ENCODE measurements at places on chromosomes 7 and 10. TPM values are rescaled to one million over a fixed set of nuclear protein-coding genes. Genes with fewer than 3 reads are reported as not detected.

- H3K27ac ChIP-seq, result no peak overlapping the region
- no peak for DNase-seq
- no peaks in the 10 kb centered on the region for H3K27me3 ChIP-seq
- H3K4me1 ChIP-seq, result no peaks in the 10 kb centered on the region
- peaks cover 38% of the 10 kb centered on the region for H3K36me3 ChIP-seq
- no peak overlapping the region for H3K4me3 ChIP-seq
Observed at GRCh38 chr7:157250605-157251228, 86.1 kb upstream of the DNAJB6 start.

CTAGE8 gene
- not detected for total RNA-seq

GLI3 gene
- total RNA-seq, result 2.2 TPM

- H3K36me3 ChIP-seq, result peaks cover 11% of the 10 kb centered on the region
- H3K27ac ChIP-seq, result no peak overlapping the region
- no peak overlapping the region for H3K4me3 ChIP-seq
- no peaks in the 10 kb centered on the region for H3K4me1 ChIP-seq
- no peaks in the 10 kb centered on the region for H3K27me3 ChIP-seq
Observed at GRCh38 chr10:11255796-11256444, 238.2 kb downstream of the CELF2 start.

LBX1 gene
- total RNA-seq, result not detected

- no peak for DNase-seq
- H3K4me1 ChIP-seq, result no peaks in the 10 kb centered on the region
- no peaks in the 10 kb centered on the region for H3K36me3 ChIP-seq
- no peak overlapping the region for H3K27ac ChIP-seq
- H3K4me3 ChIP-seq, result no peak overlapping the region
Observed at GRCh38 chr10:128950159-128950915, 516.7 kb upstream of the MGMT start.

GRCh38 chr10:15606377-15606776, 113.3 kb downstream of the ITGA8 start:
- no peak for DNase-seq
- H3K4me3 ChIP-seq, result no peak overlapping the region
- H3K27me3 ChIP-seq, result no peaks in the 10 kb centered on the region
- H3K4me1 ChIP-seq, result peaks cover 8% of the 10 kb centered on the region
- peaks cover 90% of the 10 kb centered on the region for H3K36me3 ChIP-seq

SLC26A3 gene
- total RNA-seq, result 0.11 TPM

- H3K27me3 ChIP-seq, result no peaks in the 10 kb centered on the region
- peaks cover 35% of the 10 kb centered on the region for H3K4me1 ChIP-seq
- H3K27ac ChIP-seq, result peak overlapping the region; percentile 70
- peak; percentile 48 for DNase-seq
Observed at GRCh38 chr10:132571650-132572544, 34.3 kb downstream of the INPP5A start.

ARMC3 gene
- total RNA-seq, result not detected

ITPRIP gene
- 51.0 TPM for total RNA-seq

DNA sequence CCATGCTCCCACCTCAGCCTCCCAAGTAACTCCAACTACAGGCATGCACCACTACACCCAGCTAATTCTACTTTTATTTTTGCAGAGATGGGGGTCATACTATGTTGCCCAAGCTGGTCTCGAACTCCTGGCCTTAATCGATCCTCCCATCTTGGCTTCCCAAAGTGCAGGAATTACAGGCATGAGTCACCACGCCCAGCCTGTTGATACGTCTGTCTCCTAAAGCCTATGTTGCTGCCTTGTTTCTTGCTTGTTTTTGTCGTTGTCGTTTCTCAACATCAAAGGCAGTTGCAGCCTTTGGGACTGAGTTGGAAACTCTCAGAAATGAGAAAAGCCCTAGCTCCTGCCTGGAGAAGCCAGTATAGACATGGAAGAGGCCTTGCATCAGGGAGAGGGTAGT, 49.9 kb downstream of the SORBS1 start:
- H3K27ac ChIP-seq, result peak overlapping the region; percentile 92
- DNase-seq, result no peak
- no peaks in the 10 kb centered on the region for H3K27me3 ChIP-seq
- H3K36me3 ChIP-seq, result peaks cover 7% of the 10 kb centered on the region
- peak overlapping the region; percentile 16 for H3K4me3 ChIP-seq

- no peak overlapping the region for H3K4me3 ChIP-seq
- H3K36me3 ChIP-seq, result no peaks in the 10 kb centered on the region
- H3K27me3 ChIP-seq, result no peaks in the 10 kb centered on the region
- H3K27ac ChIP-seq, result no peak overlapping the region
Observed at GRCh38 chr7:127831318-127832219, 179.6 kb downstream of the SND1 start.

DNA sequence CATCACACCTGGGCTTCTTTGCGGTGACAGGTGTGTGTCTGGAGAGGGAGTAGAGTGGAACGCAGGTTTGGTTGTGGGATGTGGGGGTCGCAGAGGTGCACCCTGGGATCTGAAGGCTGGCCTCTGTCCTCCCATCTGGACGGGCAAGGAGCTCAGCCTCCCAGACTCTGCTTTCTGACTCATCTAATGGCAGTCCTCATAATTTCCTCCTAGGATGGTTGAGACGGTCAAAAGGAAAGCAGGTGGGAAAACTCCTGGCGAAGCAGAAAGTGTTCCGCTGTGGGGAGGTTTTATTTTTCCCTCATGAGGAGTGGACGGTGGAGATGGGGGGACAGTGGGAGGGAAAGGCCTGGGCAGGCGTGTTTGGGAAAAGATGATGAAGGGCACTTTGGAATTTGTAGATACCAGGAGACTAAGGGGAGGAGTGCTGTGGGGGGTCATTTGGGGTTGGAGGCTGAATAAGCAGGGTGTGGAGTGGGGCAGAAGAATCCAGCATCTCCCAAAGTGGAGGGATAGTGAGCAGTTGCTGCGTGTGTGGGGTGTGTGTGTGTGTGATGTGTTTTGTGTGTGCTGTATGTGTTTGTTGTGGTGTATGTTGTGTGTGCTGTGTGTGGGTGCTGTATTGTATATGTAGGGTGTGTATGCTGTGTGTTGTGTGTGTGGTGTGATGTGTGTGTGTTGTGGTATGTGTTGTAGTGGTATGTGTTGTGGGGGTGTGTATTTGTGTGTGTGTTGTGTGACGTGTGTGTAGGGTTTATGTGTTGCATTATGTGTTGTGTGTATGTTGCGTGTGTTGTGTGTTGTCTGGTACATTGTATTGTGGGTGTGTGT, 97.2 kb upstream of the PODXL start:
- no peaks in the 10 kb centered on the region for H3K27me3 ChIP-seq
- H3K4me3 ChIP-seq, result no peak overlapping the region
- DNase-seq, result no peak
- no peaks in the 10 kb centered on the region for H3K4me1 ChIP-seq
- H3K27ac ChIP-seq, result no peak overlapping the region
- no peaks in the 10 kb centered on the region for H3K36me3 ChIP-seq

DNA sequence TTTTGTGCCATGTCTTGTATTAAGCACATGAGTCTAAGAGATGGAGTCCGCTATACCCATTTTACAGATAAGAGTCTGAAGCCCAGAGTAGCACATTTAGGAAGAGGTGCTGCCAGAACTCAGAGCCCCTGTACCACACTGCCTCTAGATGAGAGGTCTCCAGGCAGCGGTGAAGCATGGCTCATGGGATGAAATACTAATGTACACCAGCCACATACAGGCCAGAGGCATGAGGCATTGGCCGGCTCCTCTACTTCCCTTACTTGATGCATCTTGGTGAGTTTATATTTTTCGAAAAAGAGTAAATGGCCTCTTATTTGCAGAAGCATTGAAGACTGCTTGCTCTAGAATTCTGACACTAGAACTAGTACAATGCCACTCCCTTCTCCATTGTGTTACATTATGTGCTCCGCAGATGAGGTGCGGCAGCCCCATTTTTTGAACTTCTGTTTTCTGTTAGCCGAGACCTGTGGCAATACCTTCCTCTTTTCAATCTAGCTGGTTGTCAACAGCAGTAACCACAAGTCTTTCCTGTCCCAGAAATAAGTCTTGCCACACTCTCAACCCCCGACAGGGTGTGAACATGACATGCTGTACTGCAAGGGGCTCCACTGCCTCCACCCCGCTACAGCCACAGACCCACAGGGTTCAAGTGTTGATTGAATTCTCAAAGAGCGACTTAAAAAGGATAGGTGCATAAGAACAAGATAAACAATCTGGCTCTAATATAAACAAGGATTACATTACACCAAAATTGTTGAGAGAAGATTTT, 145.3 kb downstream of the CELF2 start:
- peak overlapping the region; percentile 37 for H3K27ac ChIP-seq
- H3K27me3 ChIP-seq, result no peaks in the 10 kb centered on the region
- H3K36me3 ChIP-seq, result no peaks in the 10 kb centered on the region
- no peak overlapping the region for H3K4me3 ChIP-seq
- DNase-seq, result peak; percentile 84

DNA sequence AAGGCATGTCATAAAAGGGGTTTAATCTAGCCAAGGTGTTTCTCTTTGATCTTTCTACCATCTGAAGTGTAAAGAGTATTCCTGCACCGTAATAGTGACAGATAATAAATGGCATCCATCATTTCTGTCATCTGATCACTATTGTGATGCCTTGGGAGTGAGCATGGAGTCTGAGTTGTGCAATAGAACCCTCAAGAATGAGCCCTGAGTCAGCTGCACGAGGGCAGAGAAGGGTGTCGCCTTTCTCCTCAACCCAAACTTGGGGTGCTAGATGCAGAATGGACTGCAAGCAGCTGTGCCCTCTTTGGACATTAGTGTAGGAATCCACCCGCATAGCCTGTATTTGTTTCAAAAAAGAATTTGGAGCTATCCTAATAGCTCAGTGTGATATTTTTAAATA, 115.2 kb downstream of the ZNF37A start:
- H3K27ac ChIP-seq, result no peak overlapping the region
- H3K4me3 ChIP-seq, result no peak overlapping the region
- DNase-seq, result no peak
- no peaks in the 10 kb centered on the region for H3K36me3 ChIP-seq
- H3K27me3 ChIP-seq, result no peaks in the 10 kb centered on the region
- no peaks in the 10 kb centered on the region for H3K4me1 ChIP-seq

- no peaks in the 10 kb centered on the region for H3K4me1 ChIP-seq
- no peak for DNase-seq
- H3K27ac ChIP-seq, result no peak overlapping the region
- no peaks in the 10 kb centered on the region for H3K36me3 ChIP-seq
Observed at GRCh38 chr7:3432911-3433310, 131.9 kb downstream of the SDK1 start.

DNA sequence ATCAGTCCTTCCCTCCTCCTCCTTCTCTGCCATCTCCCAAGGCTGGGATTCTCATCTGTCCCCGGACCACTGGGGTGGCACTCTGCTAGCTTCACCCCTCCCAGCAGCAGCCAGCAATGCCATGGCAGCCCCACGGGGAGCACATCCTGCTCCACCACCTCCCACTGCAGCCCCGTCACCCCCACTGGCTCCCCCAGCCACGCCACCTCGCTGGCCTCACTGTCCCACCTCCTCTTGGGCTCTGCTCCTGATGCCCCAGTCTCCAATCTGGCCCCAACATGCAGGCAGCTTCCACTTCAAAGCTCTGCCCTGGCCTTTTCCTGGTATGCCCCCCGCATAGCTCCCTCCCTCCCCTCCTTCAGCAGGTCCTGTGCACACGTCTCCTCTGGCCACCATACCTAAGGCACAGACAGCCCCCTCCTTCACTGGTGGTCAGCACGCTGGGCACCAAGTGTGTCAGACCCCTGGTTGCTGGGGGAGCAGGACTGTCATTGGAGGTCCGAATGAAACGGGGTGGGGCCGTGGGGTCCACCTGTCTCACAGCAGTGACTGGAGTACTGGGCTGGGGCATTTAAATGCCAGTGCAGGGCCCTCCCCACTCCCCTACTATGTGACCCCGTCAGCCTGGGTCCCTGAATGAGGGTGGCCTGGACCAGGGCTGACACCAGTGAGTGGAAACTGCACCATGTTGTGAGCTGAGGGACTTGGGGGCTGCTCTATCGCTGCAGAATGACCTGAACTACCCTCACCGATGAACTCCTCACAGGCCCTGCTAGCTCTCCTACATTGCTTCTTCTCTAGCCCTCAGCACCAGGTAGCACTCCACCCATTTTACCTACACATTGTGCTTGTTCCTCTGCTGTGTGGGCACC, 38.7 kb downstream of the RASGEF1A start:
- H3K4me1 ChIP-seq, result peaks cover 2% of the 10 kb centered on the region
- H3K4me3 ChIP-seq, result no peak overlapping the region
- H3K27ac ChIP-seq, result no peak overlapping the region
- peak; percentile 47 for DNase-seq
- no peaks in the 10 kb centered on the region for H3K36me3 ChIP-seq

DNA sequence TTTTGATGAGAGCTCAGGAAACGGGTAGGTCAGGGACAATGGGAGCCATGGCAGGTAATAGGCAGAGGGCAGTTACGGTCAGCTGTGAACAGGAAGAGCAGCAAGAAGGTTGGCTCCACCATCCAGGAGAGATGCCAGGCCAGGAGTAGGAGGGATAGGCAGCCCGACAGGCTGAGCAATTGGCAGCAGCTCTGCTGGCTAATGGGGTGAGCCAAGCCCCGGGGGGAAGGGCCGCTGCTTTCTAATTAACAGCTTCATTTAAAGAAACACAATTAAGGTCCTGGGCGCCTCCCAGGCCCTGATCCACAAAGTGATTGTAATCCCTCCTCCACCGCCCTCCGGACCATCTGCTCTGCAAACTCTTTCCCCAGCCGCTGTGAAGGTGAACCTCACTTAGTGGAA, 23.7 kb downstream of the SH2B2 start:
- no peaks in the 10 kb centered on the region for H3K4me1 ChIP-seq
- H3K4me3 ChIP-seq, result no peak overlapping the region
- no peak for DNase-seq
- H3K36me3 ChIP-seq, result no peaks in the 10 kb centered on the region

GRCh38 chr7:82789883-82790609, 346.5 kb upstream of the CACNA2D1 start:
- H3K4me1 ChIP-seq, result no peaks in the 10 kb centered on the region
- H3K27me3 ChIP-seq, result no peaks in the 10 kb centered on the region
- no peak overlapping the region for H3K4me3 ChIP-seq
- no peak overlapping the region for H3K27ac ChIP-seq
- no peak for DNase-seq

DNA sequence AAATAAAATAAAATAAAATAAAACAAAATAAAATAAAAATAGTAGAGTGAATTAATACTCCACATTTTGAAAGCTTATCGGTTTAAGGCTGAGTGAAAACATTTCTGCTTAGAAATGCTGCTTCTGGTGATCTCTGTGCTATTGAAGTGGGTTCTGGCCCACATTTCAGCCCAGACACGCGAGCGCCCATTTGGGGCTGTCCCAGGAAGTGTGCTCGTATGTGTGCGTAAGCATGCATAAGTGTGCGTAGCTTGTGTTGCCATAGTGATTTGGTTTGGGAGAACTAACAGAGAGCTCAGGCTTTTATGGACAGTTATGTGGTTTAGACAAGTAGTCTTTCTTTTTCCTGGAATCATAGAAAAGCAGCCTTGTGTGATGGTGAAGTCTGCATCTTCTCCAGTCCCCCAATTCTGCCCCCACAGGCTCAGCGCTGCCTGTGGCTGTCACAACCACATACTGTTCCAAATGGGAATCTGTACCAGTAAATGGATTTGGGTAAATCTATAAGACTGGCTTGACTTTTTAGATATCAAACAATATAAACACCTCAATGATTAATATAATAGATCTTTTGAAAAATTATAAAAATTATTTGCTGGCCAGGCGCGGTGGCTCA, 29.8 kb upstream of the PURB start:
- no peak overlapping the region for H3K27ac ChIP-seq
- H3K4me1 ChIP-seq, result no peaks in the 10 kb centered on the region
- DNase-seq, result no peak
- H3K27me3 ChIP-seq, result no peaks in the 10 kb centered on the region
- H3K4me3 ChIP-seq, result no peak overlapping the region
